NCI-H226 (cell line): ENCODE measurements at places on chromosomes 2 and 18.
A peak's percentile ranks its signal among the peaks of the same experiment; 100 is the strongest.

- DNase-seq = no peak
These were observed 123.1 kb downstream of the ARHGAP15 start for GRCh38 chr2:143252138-143252907.

- no peak for DNase-seq
These were observed 12.2 kb downstream of the CAPG start for GRCh38 chr2:85397925-85398331.

- DNase-seq = no peak
These were observed 42.8 kb upstream of the MAP2 start for GRCh38 chr2:209381091-209381490.

DNA sequence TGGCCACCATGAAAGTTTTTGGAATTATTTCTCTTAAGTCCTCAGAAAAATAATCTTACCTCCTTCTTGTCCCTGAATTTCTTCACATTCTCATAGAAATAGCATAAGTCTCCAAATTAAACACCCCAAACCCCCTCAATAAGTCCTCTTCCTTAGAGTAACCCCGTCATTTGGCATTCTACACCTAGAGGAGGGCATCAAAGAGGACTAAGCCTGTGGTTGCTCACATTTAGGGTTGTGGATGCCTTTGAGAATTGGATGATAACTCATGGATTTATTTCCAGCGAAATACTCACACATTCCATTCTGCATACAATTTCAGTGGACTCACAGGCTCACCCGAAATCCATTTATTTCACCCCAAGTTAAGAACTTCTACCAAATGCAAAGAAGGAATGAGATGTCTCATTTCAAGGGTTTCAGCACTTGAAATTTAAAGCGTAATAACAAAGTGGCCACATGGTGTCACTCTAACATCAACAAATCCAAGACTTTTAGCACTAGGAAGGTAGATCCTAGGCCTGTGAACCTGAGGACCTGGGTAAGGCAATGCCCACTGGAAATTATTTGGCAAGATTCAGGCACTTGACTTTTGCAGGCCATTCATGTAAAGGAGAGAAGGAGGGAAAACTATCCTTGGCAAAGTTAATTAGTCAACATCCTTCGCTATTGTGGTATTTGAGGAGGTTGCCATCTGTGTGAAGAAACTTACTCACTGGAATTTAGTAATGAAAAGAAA lies 24.6 kb downstream of the DYTN start:
- DNase-seq = no peak

DNA sequence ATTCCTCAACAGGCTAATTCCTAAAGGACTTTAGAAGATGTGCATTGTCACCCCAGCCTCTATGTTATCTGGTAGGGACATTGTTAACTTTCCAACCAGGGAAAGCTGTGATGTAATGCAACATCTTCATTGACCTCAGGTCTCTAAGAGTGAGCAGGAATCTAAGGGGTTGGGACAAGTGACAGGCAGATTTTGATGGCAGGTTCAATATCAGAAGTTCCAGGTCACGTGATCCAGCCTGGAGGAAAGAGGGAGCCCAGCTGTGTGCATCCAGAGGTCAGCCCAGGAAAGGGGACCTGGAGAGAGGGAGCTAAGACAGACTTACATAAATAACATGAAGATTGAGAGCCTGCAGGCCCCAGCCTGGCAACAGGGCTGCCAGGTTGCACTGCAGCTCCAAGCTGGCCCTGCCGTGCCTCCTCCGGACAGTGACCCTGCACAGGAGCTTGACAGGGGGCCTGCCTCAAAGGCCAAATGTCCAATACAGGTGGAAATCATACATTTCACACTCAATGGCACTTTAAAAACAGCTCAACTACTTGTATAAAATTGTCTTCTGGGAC lies 262.2 kb upstream of the MGAT5 start:
- DNase-seq = no peak

DNA sequence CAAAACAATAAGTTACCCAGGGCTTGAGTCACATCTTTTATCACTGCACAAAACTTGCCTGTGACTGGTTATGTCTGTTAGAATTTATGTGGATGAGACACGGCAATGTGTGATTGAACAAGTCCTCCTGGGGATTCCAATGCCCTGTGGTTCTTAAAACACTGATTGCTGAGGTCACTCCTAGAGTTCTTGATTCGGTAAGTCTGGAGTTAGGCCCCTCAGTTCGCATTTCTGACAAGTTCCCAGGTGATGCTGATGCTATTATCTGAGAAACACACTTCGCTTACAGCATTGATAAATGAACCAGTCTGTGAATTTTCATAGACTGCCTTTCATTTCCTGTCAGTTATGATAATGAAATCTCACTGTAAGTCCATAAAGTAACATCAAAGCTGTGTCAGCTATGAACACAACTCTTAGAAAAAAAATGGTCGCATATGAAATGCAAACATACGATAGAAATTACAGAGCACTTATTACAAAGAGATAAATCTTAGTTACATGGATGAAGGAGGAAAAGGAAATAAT lies 214.0 kb downstream of the DLGAP1 start:
- no peak for DNase-seq

GRCh38 chr2:98333922-98334321 lies 12.3 kb upstream of the CNGA3 start:
- no peak for DNase-seq

DNA sequence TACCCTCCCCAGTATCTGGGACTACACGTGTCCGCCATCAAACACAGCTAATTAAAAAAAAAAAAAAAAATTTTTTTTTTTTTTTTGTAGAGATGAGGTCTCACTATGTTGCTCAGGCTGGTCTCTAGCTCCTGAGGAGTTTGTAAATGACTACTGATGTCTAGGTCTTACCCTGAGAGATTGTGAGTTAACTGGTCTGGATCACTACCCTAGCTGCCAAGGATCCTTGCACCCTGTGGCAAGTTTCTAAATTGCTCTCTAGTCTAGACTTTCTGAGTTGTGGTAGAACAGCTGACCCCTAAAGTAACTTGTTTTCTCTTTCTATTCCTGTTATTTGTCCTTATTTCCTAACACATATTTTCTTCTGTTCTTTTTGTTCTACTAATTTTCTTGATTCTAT lies 44.5 kb downstream of the ABHD3 start:
- DNase-seq = no peak

GRCh38 chr2:47897883-47898731 lies 8.2 kb downstream of the FBXO11 start:
- DNase-seq = no peak

DNA sequence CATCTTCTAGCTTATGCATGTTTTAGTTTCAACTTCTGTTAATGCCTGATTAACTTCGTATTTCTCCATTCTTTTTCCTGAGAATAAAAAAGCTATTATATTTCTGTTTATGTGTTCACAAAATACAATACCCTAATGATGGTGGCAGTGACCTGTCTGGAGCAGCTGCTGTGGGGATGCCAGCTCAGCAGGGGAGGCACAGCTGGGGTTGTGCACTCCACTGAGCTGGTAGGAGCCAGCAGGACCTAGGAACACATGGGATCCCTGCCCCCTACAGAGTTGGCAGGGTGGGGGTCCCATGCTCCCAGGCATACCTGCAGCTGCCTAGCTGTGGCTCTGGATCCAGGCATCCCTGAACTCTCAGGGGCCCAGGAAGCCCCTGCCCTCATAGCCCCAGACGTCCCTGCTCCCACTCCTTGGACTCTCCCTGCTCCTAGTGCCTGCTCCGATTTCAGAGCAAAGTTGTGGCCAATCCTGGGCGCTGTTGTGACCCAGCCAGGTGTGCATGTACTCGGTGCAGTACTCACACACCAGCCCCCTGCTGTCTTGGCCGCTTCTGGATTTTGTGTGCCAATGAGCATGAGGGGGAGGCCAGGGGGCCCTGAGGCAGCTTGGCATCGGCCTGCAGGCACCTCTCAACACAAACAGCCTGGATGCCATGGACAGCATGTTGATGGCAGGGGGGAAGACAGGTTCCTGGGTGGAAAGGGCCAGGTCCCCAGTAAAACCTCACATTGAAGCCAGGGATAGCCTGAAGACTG lies 546.0 kb downstream of the ZNF804A start:
- DNase-seq = no peak

DNA sequence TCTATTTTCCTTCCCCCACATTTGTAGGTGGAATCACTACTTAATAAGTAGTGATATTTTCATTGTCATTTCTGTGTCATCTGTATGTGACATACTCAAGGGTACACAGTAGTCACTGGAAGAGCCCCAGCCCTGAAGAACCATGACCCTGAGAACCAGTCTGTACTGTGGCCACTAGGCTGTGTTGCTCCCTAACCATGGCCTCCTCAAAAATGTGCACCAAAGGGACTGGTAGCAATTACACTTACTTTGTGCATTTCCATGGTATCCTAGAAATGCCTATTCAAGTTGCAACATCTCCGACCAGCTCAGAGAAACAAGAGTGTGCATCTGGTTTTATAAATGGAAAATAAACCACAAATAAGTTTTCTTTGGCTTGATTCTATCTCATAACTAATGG lies 155.1 kb downstream of the DOCK10 start:
- DNase-seq = no peak

DNA sequence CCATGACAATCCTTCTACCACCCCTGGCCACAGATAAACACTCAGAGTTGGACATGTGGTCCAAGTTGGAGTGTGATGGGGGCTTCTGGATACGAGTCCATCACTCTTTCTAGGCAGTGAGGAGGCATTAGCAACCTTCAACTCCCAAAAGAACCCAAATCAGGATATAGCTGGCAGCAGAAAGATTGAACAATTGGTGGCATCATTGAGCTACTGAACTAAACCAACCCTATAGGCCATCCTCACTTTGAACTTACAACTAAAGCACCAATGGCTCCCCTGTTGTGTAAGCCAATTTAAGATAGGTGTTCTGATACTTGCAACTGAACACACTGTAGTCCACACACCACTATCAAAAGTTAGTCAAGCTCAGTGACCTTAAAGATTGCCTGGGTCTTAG lies 24.0 kb upstream of the MARCO start:
- no peak for DNase-seq

DNA sequence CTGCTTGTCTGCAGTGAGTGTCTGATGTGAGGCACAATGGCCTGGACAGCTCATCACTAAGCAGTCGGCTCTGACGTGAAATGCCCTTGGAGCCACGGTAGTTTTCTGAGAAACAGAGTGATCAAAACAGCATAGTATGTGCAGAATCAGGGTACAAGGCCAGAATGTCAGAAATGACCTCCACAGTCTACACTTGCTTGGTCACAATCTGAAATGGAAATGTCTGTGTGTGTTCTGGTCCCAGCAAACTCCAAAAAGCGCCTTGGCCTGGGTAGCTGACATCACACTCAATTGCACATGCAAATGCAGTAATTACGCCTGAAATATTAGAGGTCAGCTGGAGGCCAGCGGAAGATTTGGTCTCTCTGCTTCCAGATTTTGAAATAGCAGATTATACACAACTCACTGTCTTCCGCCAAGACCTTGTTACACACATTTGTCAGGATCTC lies 95.4 kb downstream of the CTAGE1 start:
- no peak for DNase-seq

DNA sequence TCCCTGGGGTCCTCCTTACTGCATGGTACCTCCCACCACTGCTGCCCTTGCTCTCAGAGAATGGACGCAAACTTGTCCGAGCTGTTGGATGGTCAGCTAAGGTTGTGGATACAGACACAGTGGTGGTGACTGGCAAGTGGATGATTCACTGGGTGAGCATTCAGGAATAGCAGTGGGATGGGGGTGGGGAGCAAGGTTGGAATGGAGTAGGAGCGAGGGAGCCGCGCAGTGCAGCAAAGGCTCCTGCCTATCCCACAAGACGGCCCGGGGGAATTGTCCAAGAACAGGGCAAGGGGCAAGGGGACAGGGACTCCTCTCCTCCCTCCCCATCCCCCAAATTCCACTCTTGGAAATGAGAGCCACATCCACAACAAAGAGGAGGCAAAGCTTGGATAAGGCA lies 102.2 kb downstream of the PIEZO2 start:
- DNase-seq = peak; percentile 56
